ENCODE measurements at places on chromosomes 5 and 9. TPM values are rescaled to one million over a fixed set of nuclear protein-coding genes. Genes with fewer than 3 reads are reported as not detected.

- no peak overlapping the region for H3K4me3 ChIP-seq
- no peaks in the 10 kb centered on the region for H3K4me1 ChIP-seq
- no peak overlapping the region for H3K27ac ChIP-seq
- no peak for DNase-seq
- no peaks in the 10 kb centered on the region for H3K27me3 ChIP-seq
Measured at GRCh38 chr5:66426259-66427138, 169.7 kb upstream of the MAST4 start.

DNA sequence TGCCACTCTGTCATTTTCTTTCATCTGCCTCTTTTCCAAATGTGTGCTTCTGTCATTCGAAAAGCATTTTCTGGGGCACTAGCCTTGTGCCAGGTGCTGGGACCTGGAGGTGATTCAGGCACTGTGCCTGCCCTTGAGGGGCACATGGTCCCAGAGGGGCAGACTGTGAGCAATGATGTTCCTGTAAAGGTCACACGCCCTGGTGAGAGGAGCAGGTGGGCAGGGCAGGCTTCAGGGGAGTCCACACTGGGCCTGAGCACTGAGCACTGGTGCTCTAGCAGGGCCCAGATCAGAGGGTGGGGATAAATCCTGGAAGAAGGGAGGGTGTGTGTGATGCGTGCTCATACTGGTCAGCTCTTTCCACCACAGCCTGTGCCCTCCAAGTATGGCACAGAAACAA, 77.8 kb downstream of the COL15A1 start:
- H3K27ac ChIP-seq: no peak overlapping the region
- H3K27me3 ChIP-seq: no peaks in the 10 kb centered on the region
- peaks cover 4% of the 10 kb centered on the region for H3K36me3 ChIP-seq
- no peak overlapping the region for H3K4me3 ChIP-seq

DNA sequence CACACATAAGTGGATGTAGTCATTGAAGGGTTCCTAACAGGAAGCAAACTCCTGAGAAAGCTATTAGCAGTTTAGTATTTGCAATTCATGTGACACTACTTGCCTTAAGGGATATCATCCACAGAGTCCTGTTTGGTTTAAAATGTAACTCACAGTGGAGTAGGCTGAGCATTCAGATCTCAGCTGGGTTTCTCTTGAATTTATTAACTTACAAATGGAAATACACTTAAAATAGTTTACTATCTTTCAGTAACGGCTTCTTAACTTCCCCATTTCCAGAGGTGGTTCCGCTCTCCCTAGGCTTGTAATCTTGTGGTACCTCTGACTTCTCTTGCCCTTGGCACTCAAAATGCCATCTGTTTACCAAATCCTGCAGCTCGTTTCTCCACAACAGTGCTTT, 660.7 kb upstream of the ADAMTS16 start:
- H3K27me3 ChIP-seq: peaks cover 3% of the 10 kb centered on the region
- no peak for DNase-seq
- no peaks in the 10 kb centered on the region for H3K36me3 ChIP-seq
- H3K4me3 ChIP-seq: no peak overlapping the region

CACNA1B gene
- 0.08 TPM for total RNA-seq

DNA sequence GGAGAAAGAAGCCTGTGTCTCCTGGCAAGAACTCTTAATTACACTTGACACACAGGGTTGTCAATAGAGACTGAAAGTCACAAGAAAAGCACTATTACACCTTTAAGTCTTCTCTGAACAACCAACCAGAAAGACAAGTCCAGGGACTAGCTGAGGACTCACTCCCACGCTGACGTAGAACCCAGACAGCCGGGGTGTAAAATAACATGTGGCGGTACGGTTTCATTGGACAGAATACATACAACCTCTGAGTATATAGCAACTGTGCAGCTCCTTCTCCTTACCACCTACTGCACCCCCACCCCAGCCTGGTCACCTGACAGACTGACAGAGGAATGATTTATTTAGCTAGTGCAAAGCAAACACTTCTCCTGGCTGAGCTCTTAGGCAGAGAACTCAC, 103.4 kb upstream of the RASEF start:
- no peak for DNase-seq
- H3K36me3 ChIP-seq: no peaks in the 10 kb centered on the region
- no peaks in the 10 kb centered on the region for H3K27me3 ChIP-seq
- no peaks in the 10 kb centered on the region for H3K4me1 ChIP-seq
- no peak overlapping the region for H3K4me3 ChIP-seq

NR4A3 gene
- total RNA-seq: 3.5 TPM

LCN10 gene
- total RNA-seq: not detected

DNA sequence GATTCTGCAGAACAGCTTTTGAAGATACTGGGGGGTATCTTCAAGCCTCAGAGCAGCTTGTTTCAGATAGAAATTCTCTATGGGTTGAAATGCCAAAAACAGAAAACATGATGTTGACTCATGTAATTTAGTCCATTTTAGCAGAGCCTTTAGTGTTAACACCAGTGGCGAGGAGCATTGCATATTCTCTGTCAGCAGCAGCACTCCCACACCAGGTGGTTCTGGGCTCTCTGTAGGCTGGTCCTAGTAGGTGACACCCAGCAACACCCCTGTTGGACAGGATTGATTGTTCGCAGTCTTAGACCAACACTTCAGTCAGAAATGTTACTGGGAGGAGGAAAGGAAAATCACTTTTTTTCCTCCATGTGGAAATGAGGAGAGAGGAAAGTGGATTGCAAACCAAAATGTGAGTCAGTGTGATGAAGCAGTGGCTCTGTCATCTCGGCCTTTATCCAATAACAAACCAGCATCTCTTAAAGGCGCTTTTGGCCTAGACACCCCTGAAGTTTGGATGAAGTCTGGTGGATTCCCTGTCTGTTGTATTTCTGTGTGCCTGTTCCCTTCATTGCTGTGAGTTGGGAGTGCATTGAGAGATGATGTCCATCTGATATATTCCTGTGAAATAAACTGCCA, 16.8 kb downstream of the SLC46A2 start:
- no peaks in the 10 kb centered on the region for H3K27me3 ChIP-seq
- H3K36me3 ChIP-seq: peaks cover 34% of the 10 kb centered on the region
- H3K4me3 ChIP-seq: no peak overlapping the region
- H3K4me1 ChIP-seq: no peaks in the 10 kb centered on the region

GZMA gene
- not detected for total RNA-seq

DNA sequence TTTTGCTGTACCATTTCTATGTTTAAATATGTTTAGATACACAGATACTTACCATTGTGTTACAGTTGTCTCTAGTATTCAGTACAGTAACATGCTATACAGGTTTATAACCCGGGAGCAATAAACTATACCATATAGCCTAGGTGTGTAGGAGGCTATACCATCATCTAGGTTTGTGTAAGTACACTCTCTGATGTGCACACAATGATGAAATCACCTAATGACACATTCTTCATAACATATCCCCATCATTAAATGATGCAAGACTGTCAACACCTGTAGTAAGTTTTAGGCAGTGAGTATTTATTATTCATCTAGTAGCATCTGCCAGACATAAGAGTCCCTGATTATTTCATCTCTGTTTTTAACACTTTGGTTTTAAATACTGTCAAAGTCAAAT, 7.3 kb upstream of the DHFR start:
- no peaks in the 10 kb centered on the region for H3K27me3 ChIP-seq
- H3K36me3 ChIP-seq: peaks cover 58% of the 10 kb centered on the region
- no peak overlapping the region for H3K4me3 ChIP-seq
